ENCODE measurements at places on chromosomes 11 and 22.

DNA sequence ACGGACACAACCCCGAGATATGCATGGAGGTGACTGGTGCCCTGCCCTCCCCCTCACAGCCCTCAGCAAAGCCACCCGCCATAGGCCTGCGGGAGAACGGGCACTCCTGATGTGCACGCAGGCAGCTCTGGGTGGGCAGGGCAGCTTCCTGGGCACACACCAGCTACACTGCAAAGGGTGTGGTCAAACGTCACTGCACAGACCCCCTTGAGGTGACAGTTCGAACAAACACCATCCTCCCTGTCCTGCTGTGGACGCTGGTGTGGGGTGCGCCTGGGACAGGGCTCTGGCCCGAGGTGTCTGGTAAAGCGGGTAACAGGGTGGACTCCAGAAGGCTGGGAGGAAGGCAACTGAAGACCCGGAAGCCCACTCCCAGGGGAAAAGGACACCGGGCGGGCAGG, 21.9 kb upstream of the MOB2 start:
- DNase-seq: no peak

DNA sequence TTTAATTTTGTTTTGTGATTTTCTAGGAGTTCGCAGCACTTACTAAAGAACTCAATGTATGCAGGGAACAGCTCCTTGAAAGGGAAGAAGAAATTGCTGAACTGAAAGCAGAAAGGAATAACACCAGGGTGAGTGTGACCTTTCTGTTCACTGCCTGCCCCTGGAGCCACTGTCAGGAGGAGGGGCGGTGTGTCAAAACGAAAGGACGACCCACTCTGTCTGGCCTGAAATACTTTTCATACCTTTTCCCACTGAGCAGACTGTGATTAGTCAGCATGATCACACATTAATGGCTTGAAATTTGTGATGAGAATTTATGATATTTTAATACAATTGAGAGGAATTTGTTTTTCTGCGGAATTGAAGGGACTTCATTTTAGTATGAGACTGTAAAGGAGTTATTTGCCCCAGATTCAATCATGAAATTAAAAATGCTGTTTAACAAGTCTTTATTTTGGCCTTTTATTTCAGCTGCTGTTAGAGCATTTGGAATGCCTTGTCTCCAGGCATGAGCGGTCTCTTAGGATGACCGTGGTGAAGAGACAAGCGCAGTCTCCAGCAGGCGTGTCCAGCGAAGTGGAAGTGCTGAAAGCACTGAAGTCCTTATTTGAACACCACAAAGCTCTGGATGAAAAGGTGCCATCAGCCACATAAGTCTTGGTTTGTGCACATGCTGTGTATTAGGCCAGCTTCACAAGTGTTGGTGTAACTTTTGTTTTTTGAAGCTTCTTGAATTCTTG, 54.1 kb downstream of the PPFIA1 start:
- DNase-seq: no peak

- no peak for DNase-seq
These were observed 48.2 kb downstream of the OR10A6 start for GRCh38 chr11:7882860-7883259.

GRCh38 chr11:8283100-8283464, 19.4 kb upstream of the LMO1 start:
- no peak for DNase-seq

- DNase-seq: no peak
These were observed 115.4 kb downstream of the KIAA1671 start for GRCh38 chr22:25067851-25068421.

- no peak for DNase-seq
These were observed 430.3 kb downstream of the AASDHPPT start for GRCh38 chr11:106507645-106508306.

DNA sequence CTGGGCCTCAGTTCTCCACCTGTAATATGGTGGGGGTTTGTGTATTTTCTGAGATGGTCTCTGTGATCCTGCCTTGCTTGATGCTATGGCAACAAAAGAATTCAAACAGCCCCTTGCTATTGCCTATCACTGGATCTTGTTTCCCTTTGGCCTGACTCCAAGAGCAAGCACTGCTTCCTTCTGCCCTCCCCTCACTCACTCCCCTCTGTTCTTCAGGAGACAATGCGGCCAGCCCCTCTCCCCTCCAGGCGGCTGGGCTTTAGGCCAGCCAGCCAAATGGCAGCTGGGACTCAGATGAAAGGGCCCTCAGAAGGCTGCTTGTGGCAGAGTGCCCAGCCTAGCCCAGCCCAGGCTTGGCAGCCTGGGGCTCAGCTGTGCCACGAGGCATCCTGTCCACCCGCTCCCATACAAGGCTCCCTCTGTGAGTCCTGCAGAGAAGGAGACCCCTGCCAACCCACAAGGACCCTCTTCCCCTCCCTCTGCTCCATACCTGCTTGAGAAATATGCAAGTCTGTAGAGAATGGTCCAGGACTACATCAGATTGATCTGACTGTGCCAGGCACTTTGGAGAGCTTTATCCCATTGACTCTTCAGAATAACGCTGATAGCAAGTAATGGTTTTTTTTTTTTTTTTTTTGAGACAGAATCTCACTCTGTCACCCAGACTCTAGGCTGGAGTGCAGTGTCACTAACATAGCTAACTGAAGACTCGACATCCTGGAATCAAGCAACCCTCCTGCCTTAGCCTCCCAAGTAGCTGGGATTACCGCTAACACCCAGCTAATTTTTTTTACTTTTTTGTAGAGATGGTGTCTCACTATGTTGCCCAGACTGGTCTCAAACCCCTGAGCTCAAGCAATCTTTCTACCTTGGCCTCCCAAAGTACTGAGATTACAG, 7.6 kb upstream of the KCTD14 start:
- no peak for DNase-seq

DNA sequence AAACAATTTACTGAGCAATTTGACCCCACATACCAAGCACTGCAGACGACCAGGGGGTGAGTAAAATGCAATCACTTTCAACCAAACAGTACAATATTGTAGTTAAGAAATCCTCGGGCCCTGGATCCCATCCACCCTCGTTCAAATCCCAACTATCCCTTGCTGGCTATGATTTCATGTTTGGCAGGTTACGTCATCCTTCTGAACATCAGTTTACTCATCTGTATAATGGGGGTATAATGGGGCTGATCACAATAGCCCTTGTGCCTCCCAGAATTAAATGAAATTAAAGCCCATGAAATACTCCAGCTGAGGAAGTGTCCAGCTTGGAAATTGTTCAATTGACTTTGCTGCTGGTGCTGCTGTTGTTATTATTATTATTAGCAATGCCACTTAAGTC, 20.6 kb downstream of the APLNR start:
- DNase-seq: no peak

DNA sequence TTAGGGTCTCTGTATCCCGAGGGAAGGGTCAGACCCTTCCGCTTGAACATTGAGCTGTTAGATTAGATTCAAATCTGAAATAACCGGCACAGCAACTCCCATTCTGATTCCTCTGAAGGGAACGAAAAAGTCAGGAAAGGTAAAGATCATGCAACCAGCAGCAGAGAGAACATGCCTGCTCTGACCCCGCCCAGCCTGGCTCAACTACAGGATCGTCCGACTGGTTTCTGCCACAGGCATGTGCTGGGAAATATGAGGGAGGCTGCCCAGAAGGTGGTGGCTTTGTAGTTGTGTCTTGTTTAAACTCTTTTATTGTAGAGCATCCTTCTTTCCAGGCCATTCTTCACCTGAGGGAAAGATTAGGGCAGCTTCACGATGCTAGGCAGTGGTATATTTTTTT, 5.0 kb upstream of the MTNR1B start:
- DNase-seq: no peak

GRCh38 chr11:126375726-126376125, 20.2 kb downstream of the ST3GAL4 start:
- DNase-seq: no peak

- DNase-seq: no peak
These were observed 1.6 kb upstream of the IRF7 start for GRCh38 chr11:617199-617911.

DNA sequence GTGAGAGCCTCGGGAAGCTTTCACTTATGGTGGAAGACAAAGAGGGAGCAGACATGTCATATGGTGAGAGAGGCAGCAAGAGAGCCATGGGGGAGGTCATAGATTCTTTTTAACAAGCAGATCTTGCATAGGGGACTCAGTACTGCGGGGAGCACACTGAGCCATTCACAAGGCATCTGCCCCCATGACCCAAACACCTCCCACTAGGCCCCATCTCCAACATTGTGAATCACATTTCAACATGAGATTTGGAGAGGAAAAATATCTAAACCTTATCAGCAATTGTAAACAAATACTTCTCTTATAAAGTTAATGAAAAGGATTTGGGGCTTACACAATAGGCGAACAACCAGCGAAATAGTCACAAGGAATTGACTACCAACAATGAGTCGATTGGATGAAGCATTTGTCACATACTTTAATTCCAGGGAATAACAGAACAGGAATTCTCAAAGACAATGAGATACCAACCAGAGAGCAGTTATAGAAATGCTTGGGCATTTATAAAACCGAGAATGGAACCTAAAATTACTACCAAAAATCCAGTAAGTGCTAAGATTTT, 7.3 kb downstream of the DDI1 start:
- no peak for DNase-seq

DNA sequence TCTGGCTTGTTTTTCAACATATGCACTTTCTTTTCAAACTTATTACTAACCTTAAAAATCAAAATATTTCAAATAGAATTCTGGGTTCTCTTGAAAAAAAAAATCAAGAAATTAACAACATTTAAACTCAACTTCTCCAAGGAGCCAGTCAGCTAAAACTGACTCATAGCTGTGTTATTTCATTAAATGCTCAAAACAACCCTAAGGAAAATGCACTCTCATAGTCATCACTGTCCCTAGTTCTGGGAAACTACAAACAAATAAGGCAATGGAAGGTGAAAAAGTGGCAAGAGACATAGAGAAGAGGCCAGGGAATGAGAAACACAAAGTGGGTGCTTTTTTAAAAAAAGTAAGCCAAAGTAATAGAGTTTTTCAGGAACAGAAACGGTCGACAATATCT, 4.1 kb upstream of the ARHGAP20 start:
- no peak for DNase-seq

- DNase-seq: peak; percentile 66
These were observed 31.0 kb upstream of the CD5 start for GRCh38 chr11:61071208-61071681.

DNA sequence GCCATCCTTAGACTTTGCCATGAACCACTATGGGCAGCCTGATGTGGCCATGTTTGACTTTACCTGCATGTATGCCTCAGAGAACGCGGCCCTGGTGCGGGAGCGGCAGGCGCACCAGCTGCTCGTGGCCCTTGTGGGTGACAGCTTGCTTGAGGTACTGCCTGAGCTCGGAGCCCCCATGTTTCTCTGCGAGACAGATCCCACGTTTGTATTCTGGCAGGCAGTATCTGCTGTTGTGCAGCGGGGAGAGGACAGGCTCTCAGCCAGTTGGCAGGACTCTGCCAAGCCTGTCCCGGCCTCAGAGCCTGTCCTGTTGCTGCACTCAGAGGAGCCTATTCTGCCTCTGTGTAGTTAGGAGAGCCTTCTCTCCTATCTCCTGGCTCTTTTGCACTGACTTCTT, 109.9 kb downstream of the MICAL2 start:
- DNase-seq: no peak

GRCh38 chr11:120547811-120548681, 36.5 kb downstream of the GRIK4 start:
- no peak for DNase-seq

GRCh38 chr11:126344141-126345080, 11.1 kb upstream of the ST3GAL4 start:
- DNase-seq: no peak

DNA sequence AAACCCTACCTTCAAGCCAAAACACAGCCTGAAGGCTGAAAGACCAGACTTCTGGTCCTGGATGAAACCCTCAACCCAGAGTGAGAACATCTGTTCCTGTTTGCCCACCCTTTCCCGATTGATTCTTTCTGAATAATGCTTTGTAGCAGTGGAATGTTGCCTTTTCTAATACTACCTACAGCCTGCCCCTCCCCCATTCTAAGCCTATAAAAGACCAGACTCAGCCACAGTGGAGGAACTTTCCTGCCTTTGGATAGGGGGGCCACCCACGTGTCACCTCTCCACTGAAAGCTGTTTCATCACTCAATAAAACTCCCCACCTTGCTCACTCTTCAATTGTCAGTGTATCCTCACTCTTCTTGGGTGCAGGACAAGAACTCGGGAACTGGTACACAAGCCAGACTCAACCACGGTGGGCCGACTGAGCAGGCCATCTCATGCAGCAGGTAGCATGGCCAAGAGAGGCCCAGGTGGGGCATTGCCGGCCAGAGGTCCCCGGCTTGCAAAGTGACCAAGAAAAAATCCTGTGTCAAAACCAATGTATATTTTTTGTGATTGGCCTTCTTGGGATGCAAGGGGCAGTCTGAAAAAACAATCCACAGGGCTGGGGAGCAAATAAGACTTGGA, 6.6 kb upstream of the APOL6 start:
- no peak for DNase-seq

DNA sequence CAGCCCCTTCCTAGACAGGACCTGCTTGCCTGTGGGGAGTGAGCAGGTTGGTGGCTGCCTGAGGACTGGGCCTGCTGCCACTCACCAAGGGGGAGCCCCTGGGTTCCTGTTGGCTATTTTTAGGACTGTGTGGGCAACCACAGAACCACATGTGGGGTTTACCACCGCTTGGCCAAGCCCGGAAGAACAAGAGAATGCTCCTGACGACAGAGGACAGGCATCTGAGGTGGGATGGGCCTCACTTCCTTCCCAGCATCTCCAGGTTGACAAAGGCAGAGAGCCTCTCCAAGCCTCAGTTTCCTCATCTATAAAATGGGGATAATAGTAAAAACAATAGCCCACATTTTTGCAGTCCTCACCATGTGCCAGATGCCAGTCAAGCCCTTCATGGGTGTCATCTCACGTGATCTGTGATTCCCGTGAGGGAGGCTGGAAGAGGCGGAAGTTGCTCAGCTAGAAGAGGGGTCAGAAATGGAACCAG, 43.6 kb downstream of the LRRC32 start:
- DNase-seq: peak; percentile 66

DNA sequence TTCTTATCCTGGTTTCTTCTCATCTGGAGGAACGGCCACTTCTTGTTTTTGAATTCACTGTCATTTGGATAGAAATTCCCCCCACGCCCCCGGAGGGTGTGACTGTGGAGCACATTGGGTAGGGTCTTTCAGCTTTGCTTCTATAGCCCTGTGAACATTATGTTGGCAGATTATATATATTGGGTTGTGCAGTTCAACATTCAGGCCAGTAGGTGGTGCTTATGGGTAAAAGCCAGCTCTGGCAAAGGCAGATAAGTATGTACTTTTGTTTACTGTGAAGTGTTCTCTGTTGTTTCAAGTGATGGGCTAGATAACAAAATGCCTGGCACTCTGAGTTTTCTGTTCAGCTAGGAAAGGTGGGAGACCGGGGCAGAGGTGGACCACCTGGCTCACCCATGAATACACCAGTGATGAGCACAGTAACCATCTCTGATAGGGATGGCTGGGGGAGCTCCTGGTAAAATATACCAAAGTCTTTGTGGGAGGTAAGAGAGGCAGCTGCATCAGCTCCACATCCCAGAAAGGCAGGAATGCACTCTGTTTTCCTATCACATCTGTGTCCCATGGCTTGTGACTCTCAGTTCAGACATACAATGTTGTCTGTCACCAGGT, 1348.2 kb upstream of the RAG2 start:
- no peak for DNase-seq

GRCh38 chr22:37461961-37462360, 24.2 kb downstream of the MFNG start:
- DNase-seq: no peak

Data from germinal center (tissue), 1 donor.